ENCODE measurements at places on chromosomes 5 and 9.

- no peak for DNase-seq
Measured at GRCh38 chr5:154331924-154332323, 113.9 kb upstream of the SAP30L start.

DNA sequence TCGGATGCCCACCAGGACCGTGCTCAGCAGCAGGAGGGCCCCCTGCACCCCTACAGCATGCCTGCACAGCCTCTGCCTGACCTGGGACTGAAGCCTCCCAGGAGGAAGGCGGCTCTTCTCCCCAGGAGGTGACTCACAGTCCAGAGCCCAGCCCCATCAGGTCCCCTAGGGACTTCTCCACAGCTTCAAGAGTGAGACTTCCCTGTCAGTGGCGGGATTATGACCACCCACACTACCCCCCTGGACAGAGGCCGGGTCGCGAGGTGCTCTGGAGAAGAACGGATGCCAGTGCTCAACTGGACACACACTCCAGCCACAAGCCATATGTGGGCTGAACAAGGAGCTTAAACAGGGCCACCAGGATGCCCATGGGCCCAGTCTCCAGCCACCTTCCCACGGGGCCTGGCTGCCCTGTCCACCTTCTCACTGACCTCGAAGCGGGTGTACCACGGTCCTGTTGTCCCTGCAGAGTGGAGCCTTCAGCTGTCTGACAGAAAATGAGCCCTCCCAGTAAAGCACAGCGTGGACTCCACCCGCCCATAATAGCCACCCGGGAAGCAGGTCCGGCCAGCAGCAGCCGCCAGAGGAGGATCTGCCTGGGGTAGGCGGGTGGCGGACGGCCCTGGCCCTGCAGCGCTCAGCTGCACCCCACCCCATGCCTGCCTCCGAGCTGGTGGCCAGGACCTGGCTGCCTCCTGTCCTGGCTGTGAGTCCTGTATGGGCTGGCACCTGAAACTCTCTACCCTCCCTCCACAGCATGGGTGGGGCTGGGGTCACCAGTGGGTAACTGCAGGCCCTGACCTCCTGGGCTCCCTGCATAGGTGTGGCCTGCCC, 54.7 kb downstream of the SEMA4D start:
- no peak for DNase-seq

DNA sequence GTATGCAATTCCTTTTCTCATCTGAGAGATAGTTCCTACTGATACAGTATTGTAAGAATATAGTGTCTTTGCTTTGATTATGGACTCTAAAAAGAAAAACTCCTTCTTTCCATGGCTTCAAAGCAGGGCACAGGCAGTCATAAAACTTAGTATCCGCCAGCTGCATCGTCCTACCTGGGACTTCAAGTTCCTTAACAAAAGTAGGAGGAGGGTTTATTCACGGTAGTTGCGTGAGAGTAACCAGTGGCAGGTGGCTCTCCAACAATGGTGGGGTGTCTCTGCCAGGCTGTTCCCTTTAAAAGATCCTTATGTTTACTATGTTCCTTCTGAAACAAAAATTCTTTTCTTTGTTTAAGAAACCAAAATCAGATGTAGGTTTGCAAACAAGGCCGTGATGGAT, 173.5 kb upstream of the DMAC1 start:
- DNase-seq = no peak

- DNase-seq = no peak
Measured at GRCh38 chr5:16580382-16580781, 36.4 kb downstream of the RETREG1 start.

DNA sequence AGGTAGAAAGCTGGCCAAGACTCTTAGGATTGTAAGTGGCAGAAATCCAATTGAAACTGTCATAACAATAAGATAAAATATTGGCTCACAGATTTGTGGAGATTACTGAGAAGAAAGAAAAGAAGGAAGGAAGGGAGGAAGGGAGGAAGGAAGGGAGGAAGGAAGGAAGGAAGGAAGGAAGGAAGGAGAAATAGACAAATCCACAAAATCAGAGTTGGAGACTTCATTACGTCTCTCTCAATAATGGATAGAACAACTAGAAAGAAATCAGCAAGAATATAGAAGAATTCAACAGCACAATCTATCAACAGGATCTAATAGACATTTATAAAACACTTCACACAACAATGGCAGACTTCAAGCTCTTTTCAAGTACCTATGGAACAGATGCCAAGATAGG, 17.9 kb upstream of the PAM start:
- DNase-seq = no peak
